Right lung (tissue), 10 donors: ENCODE measurements at places on chromosomes 16 and 17.

DNA sequence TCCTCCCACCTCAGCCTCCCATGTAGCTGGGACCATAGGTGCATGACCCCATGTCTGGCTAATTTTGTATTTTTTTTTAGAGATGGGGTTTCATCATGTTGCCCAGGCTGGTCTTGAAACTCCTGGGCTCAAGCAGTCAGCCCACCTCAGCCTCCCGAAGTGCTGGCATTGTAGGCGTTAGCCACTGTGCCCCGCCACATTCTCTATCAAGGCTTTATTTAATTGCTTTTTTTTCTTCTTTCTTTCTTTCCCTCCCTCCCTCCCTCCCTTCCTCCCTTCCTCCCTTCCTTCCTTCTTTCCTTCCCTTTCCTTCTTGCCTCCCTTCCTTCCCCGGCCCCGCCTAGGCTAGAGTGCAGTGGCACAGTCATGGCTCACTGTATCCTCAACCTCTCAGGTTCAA is 23.7 kb downstream of the RSPRY1 start:
- no peak for DNase-seq

GRCh38 chr17:10275418-10275817 is 77.0 kb upstream of the GAS7 start:
- no peak for DNase-seq

- no peak for DNase-seq
Measured at GRCh38 chr16:25051406-25052150, 36.4 kb upstream of the ARHGAP17 start.

DNA sequence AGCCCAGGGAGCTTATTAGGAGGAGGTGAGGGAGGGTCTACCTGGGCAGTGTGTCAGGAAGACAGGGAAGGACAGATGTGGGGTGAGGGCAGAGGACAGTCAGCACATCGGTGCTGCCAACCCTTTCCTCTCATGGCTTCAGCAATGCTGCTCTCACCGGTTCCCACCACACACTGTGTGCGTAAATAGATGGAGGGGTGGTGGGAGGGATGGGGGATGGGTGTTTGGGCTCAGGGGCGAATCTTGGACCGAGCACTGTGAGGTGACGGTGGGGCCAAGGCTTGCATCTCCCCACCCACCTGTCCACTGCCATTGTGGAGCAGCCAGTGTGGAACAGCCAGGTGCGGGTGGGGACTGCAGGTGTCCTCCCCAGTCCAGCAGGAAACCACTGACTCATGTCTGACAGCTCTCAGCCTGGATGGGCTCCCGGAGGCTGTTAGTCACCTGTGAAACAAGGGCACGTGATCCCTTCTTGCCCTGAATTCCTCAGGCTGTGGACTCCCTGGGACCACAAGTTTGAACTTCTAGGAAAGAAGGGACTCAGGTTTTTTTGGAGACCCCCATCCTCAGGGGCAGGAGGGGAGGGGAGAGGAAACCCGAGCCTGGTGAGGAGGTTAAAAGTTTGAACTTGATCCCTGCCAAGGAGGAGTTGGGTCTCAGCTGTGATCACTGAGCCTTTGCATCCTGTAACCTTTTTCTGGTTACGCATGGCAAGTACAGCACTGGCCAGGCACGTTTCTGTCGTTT is 42.7 kb upstream of the SMPD3 start:
- DNase-seq, result no peak

DNA sequence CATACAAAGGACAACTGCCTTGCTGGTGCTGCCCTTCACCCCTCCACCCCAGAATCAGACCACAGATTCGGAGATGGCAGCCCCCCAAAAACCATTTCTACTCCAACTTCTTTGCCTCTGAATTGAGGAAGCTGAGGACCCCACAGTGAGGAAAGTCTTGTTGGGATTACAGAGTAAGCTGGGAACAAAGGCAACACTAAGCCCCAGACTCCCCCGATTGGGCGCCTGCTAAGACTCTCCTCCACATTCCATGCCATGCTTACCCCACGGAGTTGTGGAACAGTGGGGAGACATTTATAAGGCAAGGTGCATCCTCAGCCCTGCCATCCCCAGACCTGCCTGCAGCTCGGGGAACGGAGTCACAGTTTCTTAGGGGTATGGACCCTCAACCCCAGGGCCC is 1.9 kb downstream of the GIT1 start:
- DNase-seq, result no peak

GRCh38 chr16:58048494-58049231 is 23.1 kb downstream of the MMP15 start:
- no peak for DNase-seq
